ENCODE measurements at places on chromosomes 3 and 15. TPM values are rescaled to one million over a fixed set of nuclear protein-coding genes. Genes with fewer than 3 reads are reported as not detected.

DNA sequence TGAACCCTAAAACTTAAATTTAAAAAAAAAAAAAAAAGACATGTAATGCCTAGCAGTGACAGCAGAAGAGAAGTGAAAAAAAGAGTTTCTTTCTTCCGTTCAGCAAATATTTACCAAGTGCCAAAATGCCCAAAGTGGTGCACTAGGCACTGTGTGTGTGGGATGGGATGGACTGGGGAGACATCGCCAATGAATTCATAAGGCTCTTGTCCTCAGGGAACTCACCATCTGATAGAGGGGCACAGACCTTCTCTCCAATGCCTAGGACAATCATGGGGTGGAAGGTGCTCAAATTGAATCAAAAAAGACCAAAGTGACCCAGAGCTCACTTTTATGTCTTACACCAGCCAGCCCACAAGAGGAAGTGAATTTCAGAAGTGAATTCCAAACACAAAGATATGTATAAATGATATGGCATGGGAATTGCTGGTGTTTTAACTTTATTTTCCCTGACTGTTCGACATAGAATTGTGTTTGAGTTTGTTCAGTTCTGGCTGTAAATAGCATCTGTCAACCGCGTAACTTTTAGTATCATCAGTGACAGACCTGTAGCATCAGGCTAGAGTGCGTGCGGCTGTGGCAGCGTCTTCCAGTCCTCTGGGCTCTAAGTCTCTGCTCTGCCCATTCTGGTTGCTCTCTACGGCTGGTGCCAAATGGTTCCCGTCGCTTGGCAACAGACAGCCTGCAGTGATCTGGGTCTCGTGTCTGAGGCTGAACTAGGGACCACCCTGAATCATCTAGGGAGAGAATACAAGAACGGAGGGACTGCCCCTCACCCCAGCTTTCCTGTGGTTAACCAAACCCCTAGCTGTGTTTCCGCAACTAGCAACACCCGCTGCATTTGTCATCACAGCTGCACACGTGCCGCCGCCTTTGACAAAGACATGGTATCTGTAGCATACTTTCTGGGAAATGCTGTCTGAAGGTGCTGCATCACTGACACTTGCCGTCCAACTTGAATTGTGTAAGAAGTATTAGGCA lies 154.0 kb upstream of the THBS1 start:
- H3K4me1 ChIP-seq: peaks cover 35% of the 10 kb centered on the region
- H3K36me3 ChIP-seq: no peaks in the 10 kb centered on the region
- peak overlapping the region; percentile 52 for H3K4me3 ChIP-seq

DNA sequence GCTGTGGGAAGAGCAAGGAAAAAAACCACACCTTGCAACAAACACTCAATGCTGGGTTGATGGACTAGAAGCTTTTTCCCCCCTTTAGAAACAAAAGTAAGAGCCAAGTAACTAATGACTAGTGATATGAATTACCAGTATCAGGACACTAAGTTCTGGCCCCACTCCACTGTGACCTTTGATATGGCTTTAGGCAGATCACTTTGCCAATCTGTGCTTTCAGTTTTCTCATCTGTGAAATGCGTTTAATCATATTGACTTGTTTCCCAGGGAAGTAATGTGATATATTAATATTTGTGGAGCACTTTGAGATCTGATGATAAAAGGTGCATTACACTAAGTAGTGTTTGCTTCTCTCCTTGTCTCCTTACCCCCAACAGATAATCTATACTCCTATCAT lies 319.3 kb upstream of the SATB1 start:
- H3K27ac ChIP-seq: peak overlapping the region; percentile 95
- H3K27me3 ChIP-seq: no peaks in the 10 kb centered on the region
- H3K4me1 ChIP-seq: peaks cover 80% of the 10 kb centered on the region
- H3K4me3 ChIP-seq: peak overlapping the region; percentile 53
- peaks cover 5% of the 10 kb centered on the region for H3K36me3 ChIP-seq

Gene PDZRN3
- total RNA-seq: not detected

- peaks cover 12% of the 10 kb centered on the region for H3K4me1 ChIP-seq
- H3K36me3 ChIP-seq: no peaks in the 10 kb centered on the region
- no peak within 1 kb of the TSS for H3K27ac ChIP-seq
- H3K27me3 ChIP-seq: peaks cover 74% of the 10 kb centered on the region
- H3K4me3 ChIP-seq: peak within 1 kb of the TSS; percentile 55
Observed at GRCh38 chr3:45226206-45226915, at the start of gene TMEM158. TMEM158 (minus strand) TSS chr3:45226287; CDS start chr3:45226027, 260 bp downstream.

Measured in activated CD4-positive, alpha-beta T cell treated with anti-CD3 and anti-CD28 coated beads, Interleukin-2, amount 10 ng/mL, durations not matched to agents 7 days and 5 days (primary cell).